ENCODE measurements at places on chromosomes 2 and 18.

GRCh38 chr2:58428096-58429013 lies 187.2 kb upstream of the FANCL start:
- DNase-seq, result no peak

GRCh38 chr2:15940661-15941480 lies 521 bp downstream of the MYCN start:
- DNase-seq, result no peak

- no peak for DNase-seq
Observed at GRCh38 chr2:64609942-64610281, 43.8 kb downstream of the SERTAD2 start.

DNA sequence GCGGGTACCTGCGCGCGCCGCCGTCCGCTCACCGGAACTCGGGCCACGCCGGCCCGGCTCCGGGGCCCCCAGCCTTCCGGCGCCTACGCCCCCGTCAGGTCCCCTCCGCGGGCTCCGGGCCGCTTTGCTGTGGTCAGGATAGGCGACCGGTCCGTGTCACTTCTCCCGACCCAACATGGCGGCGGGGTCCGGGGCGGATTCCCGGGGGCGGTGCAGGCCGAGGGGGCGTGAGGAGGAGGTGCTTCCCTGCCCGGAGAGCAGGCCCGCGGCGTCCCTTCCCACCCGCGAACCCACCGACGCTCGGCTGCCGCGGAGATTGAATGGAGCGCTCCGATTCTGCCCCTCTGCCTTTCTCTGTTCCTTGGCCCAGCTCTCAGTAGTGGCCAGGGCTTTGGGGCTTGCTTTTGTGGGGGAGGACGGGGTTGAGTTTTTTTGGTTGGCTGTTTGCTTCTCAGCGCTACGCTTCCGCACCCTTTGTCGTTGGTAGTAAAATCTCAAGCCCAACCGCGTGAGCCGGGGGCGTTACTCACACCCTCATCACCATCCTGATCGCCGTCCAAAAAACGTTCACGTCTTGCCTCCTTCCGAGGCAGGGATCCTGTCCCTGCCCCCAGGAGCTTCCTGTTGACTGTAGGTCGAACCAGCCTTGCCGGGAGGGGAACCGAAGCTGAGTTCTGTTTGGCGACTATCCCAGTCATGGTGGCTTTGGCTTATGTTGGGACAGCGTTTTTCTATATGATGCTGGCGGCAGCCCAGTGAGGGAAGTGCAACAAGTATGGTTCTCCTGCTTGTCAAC lies 532 bp upstream of the YES1 start:
- peak; percentile 78 for DNase-seq

GRCh38 chr2:231308631-231309428 lies 86.7 kb upstream of the B3GNT7 start:
- DNase-seq, result no peak
